ENCODE measurements at places on chromosomes 3 and 15.
A peak's percentile ranks its signal among the peaks of the same experiment; 100 is the strongest.

- H3K27ac ChIP-seq, result peak overlapping the region; percentile 8
- peak overlapping the region; percentile 69 for H3K4me3 ChIP-seq
- peaks cover 3% of the 10 kb centered on the region for H3K27me3 ChIP-seq
Measured at GRCh38 chr3:184815046-184815930, 3.3 kb downstream of the VPS8 start.

DNA sequence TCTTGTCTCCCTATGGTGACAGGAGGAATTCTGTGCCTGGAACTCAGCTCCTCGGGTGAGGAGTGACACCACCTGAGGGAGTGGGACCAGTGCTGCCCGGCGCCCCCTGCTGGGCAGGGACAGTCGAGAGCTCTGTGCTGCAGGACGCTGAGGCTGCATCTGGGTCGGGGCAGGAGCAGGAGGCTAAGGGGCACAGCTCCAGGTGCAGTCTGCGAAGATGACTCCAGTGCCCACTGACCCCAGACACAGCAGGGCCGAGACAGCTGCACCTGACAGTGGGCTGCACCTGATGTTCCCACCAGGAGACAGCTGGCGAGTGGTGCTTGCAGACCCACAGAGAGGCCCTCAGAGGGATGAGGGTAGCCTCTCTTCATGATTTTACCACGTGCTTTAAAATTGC is 152.9 kb downstream of the ATP10A start:
- no peaks in the 10 kb centered on the region for H3K4me1 ChIP-seq
- H3K4me3 ChIP-seq, result no peak overlapping the region
- DNase-seq, result peak; percentile 30
- H3K36me3 ChIP-seq, result peaks cover 4% of the 10 kb centered on the region

DNA sequence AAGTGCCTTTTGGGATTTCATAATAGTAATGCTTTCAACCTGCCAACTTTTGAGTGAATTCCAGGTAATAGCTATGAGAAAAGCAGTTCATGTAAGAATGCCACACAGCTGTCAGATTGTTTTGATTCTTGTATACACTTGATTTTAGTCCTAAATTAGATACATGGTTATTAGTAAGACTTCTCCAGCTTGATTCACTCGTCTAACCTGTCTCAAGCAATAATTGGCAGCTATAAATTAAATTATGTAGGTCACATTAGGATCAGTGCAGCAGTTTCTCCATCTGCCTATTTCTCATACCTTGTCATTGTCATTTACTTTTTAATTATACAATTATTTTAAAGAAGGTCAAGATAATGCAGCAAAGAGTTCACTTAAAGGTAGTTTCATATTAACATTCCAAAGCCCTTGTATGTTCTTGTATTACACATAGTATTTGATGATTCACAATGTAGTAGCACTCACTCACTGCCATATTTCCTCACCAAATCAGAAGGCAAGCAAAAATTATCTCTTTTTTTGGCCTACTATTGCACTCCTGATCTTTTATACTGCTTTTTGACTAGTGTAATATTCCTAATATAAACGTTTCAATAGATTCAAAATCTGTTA is 10.9 kb upstream of the CRYBG3 start:
- no peak overlapping the region for H3K27ac ChIP-seq
- DNase-seq, result no peak
- H3K4me3 ChIP-seq, result no peak overlapping the region
- H3K36me3 ChIP-seq, result no peaks in the 10 kb centered on the region
- no peaks in the 10 kb centered on the region for H3K4me1 ChIP-seq
- H3K27me3 ChIP-seq, result peaks cover 4% of the 10 kb centered on the region

DNA sequence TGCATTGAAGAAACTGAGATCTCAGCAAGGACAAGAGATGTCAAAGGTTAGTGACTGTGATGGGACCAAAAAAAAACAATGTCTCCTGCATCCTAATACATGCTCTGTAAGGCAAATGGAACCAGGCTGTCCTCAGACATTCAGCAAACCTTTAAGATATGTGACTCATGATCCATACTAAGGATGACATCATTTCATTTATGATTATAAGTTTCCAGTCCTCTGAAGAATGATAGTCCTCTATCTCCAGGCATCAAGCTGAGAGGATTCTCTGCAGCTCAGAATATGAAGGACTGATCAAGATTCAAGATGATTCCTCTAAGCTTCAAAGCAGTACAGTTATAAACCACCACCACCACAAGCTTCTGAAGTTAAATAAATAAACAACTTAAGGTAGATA is 47.6 kb downstream of the SSR3 start:
- peaks cover 3% of the 10 kb centered on the region for H3K36me3 ChIP-seq
- no peaks in the 10 kb centered on the region for H3K4me1 ChIP-seq
- peaks cover 2% of the 10 kb centered on the region for H3K27me3 ChIP-seq
- DNase-seq, result no peak

- H3K27ac ChIP-seq, result no peak overlapping the region
- no peak for DNase-seq
- H3K4me1 ChIP-seq, result no peaks in the 10 kb centered on the region
- H3K36me3 ChIP-seq, result no peaks in the 10 kb centered on the region
- H3K27me3 ChIP-seq, result no peaks in the 10 kb centered on the region
Measured at GRCh38 chr3:61857297-61857696, 295.9 kb downstream of the PTPRG start.

Measured in naive thymus-derived CD8-positive, alpha-beta T cell (primary cell).